GM06990 (cell line): ENCODE measurements at places on chromosomes 4 and X.
A peak's percentile ranks its signal among the peaks of the same experiment; 100 is the strongest.

GRCh38 chrX:109553862-109554261 is 17.2 kb downstream of the NXT2 start:
- DNase-seq, result no peak

DNA sequence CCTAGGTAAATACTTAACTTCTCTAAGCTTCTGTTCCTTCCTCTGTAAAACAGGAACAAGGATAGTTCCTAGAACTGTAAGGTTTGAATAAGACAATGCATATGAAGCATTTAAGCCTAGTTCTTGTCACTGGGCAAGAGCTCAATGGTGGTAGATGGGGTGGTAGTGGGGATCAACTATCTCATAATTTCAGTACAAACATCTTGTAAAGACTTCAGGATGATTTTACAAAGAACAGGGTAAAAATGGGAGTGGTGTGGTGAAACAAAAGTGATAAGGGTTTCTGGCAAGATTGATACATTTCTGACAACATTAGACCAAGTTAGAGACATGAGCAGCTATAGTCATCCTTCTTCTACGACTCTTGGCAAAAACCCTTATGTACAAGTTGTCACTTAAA is 137.8 kb downstream of the SCFD2 start:
- DNase-seq, result no peak

GRCh38 chr4:1246901-1247863 is 1.7 kb downstream of the CTBP1 start:
- peak; percentile 44 for DNase-seq

DNA sequence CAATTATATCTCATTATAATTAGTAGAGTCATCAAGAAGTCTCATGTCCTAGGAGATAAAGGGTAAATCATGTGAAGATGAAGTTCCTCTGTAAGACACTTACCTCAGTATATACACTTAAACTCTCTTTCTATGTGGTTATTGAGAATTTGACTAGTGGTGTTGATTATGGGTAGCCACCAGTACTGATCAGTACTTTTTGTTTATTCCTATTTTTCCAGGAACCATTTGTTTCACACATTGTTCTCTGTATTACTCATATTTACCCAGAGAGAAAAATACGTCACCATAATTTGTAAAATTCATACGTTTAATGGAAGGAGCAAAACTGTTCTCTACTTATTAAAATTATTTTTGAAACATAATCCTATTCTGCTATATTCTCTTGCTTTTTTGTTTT is 55.8 kb upstream of the PRDM8 start:
- no peak for DNase-seq

GRCh38 chr4:95409127-95409526 is 139.6 kb downstream of the UNC5C start:
- no peak for DNase-seq

- peak; percentile 22 for DNase-seq
Measured at GRCh38 chrX:11540532-11541377, 125.0 kb downstream of the ARHGAP6 start.

GRCh38 chr4:8514391-8514790 is 65.8 kb upstream of the GPR78 start:
- DNase-seq, result no peak

DNA sequence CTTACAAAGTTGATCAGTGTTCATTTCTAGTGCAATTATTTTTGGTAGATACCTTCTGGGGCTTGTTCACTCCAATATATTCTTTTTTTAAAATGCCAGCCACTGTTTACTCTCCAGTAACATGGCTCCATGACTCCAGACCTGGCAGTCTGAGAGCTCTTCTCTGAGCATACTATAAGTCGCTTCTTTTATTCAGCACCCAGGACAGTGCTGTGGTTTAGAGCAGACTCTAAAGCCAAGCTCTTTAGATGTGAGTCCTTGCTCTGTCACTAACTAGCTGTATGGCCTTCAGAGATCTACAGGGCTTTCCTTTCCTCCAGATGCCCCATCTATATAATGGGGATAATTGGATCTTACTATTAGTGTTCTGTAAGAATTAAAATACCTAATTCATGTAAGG is 200.2 kb upstream of the FAM241A start:
- DNase-seq, result no peak
